Neural crest cell (in vitro differentiated cells): ENCODE measurements at places on chromosomes 5 and 9. TPM values are rescaled to one million over a fixed set of nuclear protein-coding genes. Genes with fewer than 3 reads are reported as not detected.

The THOC3 gene
- total RNA-seq, result 77.1 and 89.0 TPM in 2 replicates

The CYLC2 gene
- total RNA-seq, result not detected in 2 replicates

The PCDHB10 gene
- total RNA-seq, result 5.2 and 5.5 TPM in 2 replicates

The FBP2 gene
- total RNA-seq, result not detected in 2 replicates

The TXNDC8 gene
- not detected in 2 replicates for total RNA-seq

The ARHGEF28 gene
- total RNA-seq, result 0.91 and 0.93 TPM in 2 replicates

The ADAMTS6 gene
- 7.1 and 8.2 TPM in 2 replicates for total RNA-seq

The NR5A1 gene
- 0.35 and 0.50 TPM in 2 replicates for total RNA-seq

The SEMA5A gene
- total RNA-seq, result 30.3 and 31.9 TPM in 2 replicates

The NEUROG1 gene
- total RNA-seq, result 7.3 and 7.8 TPM in 2 replicates

The LPAR1 gene
- 10.2 and 11.3 TPM in 2 replicates for total RNA-seq

The GGTA1 gene
- not detected in 2 replicates for total RNA-seq

The VDAC1 gene
- 218 and 234 TPM in 2 replicates for total RNA-seq

The TIMD4 gene
- not detected in 2 replicates for total RNA-seq

The HACD4 gene
- 0.72 and 0.75 TPM in 2 replicates for total RNA-seq

The HTR1A gene
- not detected in 2 replicates for total RNA-seq

The ANKRD31 gene
- 0.39 and 0.51 TPM in 2 replicates for total RNA-seq

The IL3 gene
- total RNA-seq, result not detected in 2 replicates

The FST gene
- total RNA-seq, result 4.0 and 7.2 TPM in 2 replicates

The IRX2 gene
- total RNA-seq, result 41.6 and 42.5 TPM in 2 replicates

The SPATA31A6 gene
- 0.16 TPM in 1 of 2 replicates, not detected in the other for total RNA-seq

The LCN15 gene
- not detected in 2 replicates for total RNA-seq

The CCL28 gene
- not detected in 2 replicates for total RNA-seq

The EQTN gene
- 0.39 and 0.40 TPM in 2 replicates for total RNA-seq

The SVEP1 gene
- total RNA-seq, result 1.3 and 1.5 TPM in 2 replicates

The EMB gene
- 16.9 and 20.5 TPM in 2 replicates for total RNA-seq

The SPATA31E1 gene
- 0.16 and 0.21 TPM in 2 replicates for total RNA-seq

The ZNF483 gene
- 26.0 and 28.7 TPM in 2 replicates for total RNA-seq

The SLC6A18 gene
- total RNA-seq, result not detected in 2 replicates
